Sigmoid colon (tissue), 7 donors: ENCODE measurements at places on chromosomes 2 and 18. TPM values are rescaled to one million over a fixed set of nuclear protein-coding genes. Genes with fewer than 3 reads are reported as not detected.

DNA sequence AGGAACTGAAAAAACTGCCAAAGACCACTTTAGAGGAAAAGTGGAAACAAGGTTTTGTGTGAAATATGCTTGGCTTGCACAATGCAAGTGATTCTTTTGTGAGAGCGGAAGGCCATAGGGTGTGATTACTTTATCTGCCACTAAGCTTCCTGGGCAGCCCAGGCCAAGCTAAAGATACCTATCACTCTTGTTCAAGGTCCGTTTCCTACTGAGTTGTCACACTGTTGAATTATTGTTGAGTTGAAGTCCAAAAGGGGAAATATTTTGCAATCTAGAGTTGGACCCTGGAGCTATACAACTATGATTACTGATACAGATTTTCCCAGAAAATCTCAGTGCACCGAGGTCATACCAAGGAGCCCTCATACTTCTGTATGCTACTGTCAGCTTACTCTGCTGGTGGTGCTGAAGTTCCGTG is 72.7 kb upstream of the CTAGE1 start:
- H3K27me3 ChIP-seq: no peaks in the 10 kb centered on the region
- no peaks in the 10 kb centered on the region for H3K36me3 ChIP-seq
- DNase-seq: no peak
- H3K4me1 ChIP-seq: no peaks in the 10 kb centered on the region

- peaks cover 6% of the 10 kb centered on the region for H3K4me1 ChIP-seq
- no peaks in the 10 kb centered on the region for H3K27me3 ChIP-seq
- DNase-seq: no peak
- no peak overlapping the region for H3K27ac ChIP-seq
Measured at GRCh38 chr2:101014264-101014857, 12.3 kb downstream of the RPL31 start.

GRCh38 chr18:51076503-51076902 is 46.5 kb downstream of the SMAD4 start:
- DNase-seq: no peak
- H3K4me1 ChIP-seq: no peaks in the 10 kb centered on the region
- H3K27me3 ChIP-seq: no peaks in the 10 kb centered on the region
- no peak overlapping the region for H3K4me3 ChIP-seq
- no peak overlapping the region for H3K27ac ChIP-seq

DNA sequence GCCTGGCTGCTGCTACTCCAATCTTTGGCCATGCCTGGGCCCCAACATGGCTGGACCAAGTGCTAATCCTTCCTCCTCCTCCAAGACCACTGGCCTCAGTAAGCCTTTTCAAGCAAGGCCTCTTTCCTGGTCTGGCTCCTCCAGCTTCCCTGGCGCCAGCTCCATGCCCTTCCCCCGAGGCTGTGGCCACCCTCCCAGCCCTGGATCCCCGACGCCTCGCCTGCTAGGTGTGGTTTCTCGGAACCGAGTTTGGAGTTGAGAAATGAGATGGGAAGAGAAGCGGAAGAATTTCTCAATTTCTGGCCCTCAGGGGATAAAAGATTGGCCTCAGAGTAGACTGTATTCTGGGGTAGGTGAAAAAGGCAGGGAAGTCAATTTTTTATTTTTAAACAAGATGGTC is 46.4 kb downstream of the ADCY3 start:
- peaks cover 8% of the 10 kb centered on the region for H3K4me1 ChIP-seq
- H3K4me3 ChIP-seq: no peak overlapping the region
- no peaks in the 10 kb centered on the region for H3K27me3 ChIP-seq
- H3K36me3 ChIP-seq: no peaks in the 10 kb centered on the region
- DNase-seq: no peak

DNA sequence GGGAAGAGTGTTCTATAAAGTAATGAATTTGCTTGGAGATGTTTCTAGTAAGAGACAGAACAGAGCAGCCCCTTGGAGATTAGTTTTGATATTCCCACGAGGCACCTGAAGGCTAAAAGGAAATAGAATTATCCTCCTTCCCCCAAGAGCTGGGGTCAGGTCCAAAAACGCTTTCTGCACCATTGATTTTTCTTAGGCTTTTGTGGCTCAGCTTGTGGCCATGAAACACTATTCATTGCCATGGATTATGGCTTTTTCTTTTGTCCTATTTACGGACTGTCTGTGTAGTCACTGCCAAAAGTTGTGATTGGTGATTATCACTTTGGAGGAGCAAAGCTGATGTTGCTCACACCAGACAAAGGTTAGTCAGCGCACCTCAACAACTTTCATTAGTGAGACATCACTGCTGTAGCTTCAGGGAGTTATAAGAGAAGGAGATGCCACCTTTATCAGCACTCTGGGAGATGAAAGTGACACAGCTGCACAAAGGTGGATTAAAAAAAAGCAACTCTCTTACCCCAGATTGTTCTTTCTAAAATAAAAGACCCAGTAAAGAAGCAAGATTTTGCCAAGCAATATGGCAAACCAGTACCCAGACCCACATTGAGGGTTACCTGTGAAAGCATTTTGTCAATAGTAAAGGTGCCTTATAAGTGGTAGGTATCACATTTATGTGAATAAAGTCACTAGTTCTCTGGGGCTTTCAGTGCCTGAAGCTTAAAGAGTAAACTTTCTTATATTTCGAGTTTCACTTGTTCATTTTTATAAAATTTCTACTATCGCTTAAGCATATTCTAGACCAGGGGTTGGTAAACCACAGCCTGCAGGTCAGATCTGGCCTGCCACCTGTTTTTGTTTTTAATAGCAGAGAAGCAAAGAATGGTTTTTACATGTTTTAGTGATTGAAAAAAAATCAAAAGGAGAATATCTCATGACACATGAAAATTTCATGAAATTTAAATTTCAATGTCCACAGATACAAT is 10.6 kb downstream of the CXCR4 start:
- no peak overlapping the region for H3K27ac ChIP-seq
- H3K27me3 ChIP-seq: no peaks in the 10 kb centered on the region
- H3K36me3 ChIP-seq: no peaks in the 10 kb centered on the region

- peaks cover 41% of the 10 kb centered on the region for H3K4me1 ChIP-seq
- H3K36me3 ChIP-seq: no peaks in the 10 kb centered on the region
- peak overlapping the region; percentile 98 for H3K27ac ChIP-seq
Measured at GRCh38 chr18:51029378-51029693, 677 bp upstream of the SMAD4 start.

DNA sequence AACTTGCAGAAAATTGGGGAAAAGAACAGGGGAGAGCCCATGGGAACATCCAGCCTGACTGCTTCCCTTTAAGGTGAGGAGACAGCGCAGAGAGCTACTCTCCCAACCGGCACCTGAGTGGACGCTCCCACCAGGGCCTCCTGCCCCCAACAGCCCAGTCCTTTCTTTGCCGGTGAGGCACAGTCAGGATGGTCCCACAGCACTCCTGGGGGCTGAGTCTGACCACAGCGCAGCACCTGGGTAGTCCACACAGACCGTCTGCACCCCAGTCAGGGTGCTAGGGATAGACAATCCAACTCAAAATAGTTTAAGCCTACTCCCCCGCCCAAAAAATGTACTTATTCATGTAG is 74.5 kb downstream of the MEX3C start:
- no peak overlapping the region for H3K4me3 ChIP-seq
- H3K27ac ChIP-seq: no peak overlapping the region
- H3K4me1 ChIP-seq: no peaks in the 10 kb centered on the region
- H3K36me3 ChIP-seq: no peaks in the 10 kb centered on the region

GRCh38 chr2:191166111-191166755 is 15.4 kb upstream of the STAT4 start:
- no peak overlapping the region for H3K4me3 ChIP-seq
- no peaks in the 10 kb centered on the region for H3K36me3 ChIP-seq
- no peaks in the 10 kb centered on the region for H3K27me3 ChIP-seq
- H3K4me1 ChIP-seq: no peaks in the 10 kb centered on the region
- H3K27ac ChIP-seq: no peak overlapping the region

- no peak overlapping the region for H3K27ac ChIP-seq
- H3K4me1 ChIP-seq: no peaks in the 10 kb centered on the region
- H3K27me3 ChIP-seq: no peaks in the 10 kb centered on the region
- H3K36me3 ChIP-seq: no peaks in the 10 kb centered on the region
- H3K4me3 ChIP-seq: no peak overlapping the region
- DNase-seq: no peak
Measured at GRCh38 chr18:40868110-40868858, 1086.8 kb upstream of the PIK3C3 start.

DNA sequence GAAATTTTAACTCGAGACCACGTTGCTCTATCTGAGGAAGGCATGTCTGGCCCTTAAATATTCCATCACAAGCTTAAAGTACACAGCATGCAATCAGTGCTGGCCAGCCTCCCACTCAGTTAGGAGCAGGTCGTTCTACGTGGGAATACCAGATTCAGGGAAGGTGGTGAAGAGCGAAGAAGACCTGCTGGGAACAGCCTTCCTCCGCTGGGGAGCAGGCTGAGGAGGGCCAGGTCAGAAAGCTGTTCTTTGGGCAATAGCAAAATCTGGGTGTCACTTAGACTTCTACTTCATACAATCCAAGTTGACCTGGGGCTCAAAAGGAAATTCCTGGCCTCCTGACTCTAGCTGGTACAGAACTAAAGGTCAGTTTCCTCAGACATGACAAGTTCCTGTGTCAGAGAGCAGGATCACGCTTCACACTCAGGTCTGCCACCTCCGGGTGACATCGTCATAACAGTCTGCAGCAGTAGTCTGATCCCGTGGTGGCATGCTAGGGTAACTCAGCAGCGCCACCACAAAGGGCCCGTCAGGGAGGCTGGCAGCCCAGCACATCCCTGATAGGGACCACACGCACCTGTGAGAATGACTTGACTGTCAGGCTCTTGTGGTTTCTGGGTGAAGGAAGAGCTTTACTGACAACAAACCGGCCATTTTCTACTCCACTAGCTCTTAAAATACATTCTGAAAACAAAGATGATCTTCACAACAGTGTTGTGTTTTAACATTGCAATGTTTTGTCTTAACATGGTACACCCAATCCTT is 35.2 kb upstream of the NAPG start:
- H3K27me3 ChIP-seq: no peaks in the 10 kb centered on the region
- no peaks in the 10 kb centered on the region for H3K36me3 ChIP-seq
- no peak overlapping the region for H3K27ac ChIP-seq
- peaks cover 16% of the 10 kb centered on the region for H3K4me1 ChIP-seq
- no peak overlapping the region for H3K4me3 ChIP-seq

LCLAT1 gene
- total RNA-seq: 16.0 TPM

HOXD13 gene
- total RNA-seq: 48.9 TPM

R3HDM1 gene
- total RNA-seq: 16.8 TPM

GKN1 gene
- total RNA-seq: not detected

HOXD9 gene
- 14.6 TPM for total RNA-seq

TMEM200C gene
- under 0.01 TPM for total RNA-seq

PLEKHH2 gene
- 83.1 TPM for total RNA-seq

G6PC2 gene
- not detected for total RNA-seq
